NCI-H2029 treated with DMSO at 0.1 percent for 48 hours (cell line): ENCODE measurements at places on chromosomes 6 and 20.
A peak's percentile ranks its signal among the peaks of the same experiment; 100 is the strongest.

GRCh38 chr6:112224088-112224487 lies 30.3 kb downstream of the LAMA4 start:
- no peak for DNase-seq

- DNase-seq, result peak; percentile 94
Measured at GRCh38 chr6:46876126-46876525, 45.6 kb downstream of the ADGRF5 start.

GRCh38 chr6:111941686-111942330 lies 68.6 kb upstream of the FYN start:
- DNase-seq, result no peak

- DNase-seq, result no peak
Measured at GRCh38 chr6:149057464-149057840, 260.1 kb upstream of the TAB2 start.

- DNase-seq, result no peak
Measured at GRCh38 chr20:9867196-9867980, 28.5 kb upstream of the PAK5 start.

- peak; percentile 36 for DNase-seq
Measured at GRCh38 chr6:137001299-137001976, 43.3 kb downstream of the IL20RA start.

- no peak for DNase-seq
Measured at GRCh38 chr20:33159713-33160112, 8.2 kb upstream of the BPIFA2 start.

DNA sequence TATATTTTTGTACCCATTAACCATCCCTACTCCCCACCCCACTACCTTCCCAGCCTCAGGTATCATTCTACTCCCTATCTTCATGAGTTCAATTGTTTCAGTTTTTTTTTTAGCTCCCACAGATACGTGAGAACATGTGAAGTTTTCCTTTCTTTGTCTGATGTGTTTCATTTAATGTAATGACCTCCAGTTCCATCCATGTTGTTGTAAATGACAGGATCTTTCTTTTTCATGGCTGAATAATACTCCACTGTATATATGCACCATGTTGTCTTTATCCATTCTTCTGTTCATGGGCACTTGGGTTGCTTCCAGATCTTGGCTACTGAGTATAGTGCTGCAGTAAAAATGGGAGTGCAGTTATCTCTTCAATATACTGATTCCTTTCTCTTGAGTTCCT lies 63.5 kb downstream of the MYO6 start:
- DNase-seq, result no peak

DNA sequence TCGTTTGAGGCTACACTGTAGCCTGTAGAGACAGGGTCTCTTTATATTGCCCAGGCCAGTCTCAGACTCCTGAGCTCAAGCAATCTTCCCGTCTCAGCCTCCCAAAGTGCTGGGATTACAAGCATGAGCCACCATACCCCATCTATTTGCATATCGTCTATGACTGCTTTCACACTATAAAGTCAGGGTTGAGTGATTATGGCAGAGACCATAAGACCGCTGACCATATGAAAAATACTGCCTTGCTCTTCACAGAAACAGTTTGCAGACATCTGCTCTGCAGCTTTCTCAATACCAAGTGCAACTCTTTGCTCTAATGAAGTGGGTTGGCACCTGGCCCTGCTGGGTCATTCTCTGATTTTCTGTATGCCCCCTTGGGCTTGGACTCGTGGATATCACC lies 79.5 kb upstream of the PAK5 start:
- DNase-seq, result no peak

GRCh38 chr6:148578489-148578814 lies 168.4 kb upstream of the UST start:
- DNase-seq, result no peak

DNA sequence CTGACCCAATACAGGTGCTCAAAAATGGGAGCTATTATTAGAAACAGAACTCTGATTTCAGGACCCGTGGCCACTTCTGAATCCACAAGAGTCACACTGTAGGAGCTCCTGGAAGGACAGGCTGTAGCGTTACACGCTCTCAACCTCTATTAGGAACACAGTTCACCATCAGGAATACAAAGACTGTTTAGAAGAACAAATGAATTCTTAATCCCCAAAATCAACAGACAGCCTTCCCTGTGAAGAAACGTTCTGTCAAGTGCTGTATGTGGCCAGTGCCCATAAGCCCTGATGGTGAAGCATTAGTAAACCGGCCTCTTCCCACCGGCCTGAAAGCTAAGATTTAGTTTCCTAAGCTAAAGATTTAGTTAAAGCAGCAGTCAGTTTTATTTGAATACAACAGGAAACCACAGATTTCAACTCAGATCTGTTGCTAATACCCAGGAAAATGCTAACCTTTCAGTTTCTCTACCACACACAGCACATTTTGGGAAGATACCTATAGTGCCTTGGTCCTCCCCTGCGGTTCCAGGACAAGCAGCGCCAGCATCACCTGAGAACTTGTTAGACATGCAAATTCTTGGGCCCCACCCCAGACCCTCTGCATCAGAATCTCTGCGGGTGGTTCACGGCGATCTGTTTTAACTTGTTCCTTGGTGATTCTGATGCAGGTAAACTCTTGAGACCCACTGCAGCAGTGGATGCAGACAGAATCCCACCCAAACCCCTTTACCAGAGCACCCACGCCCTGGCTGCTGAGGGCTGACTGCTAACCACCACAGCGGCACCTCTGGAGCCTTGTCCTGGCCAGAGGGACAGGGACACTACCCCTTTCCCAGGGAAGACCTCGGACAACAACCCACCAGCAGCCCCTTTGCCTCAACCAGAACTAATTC lies 33.4 kb downstream of the MTRES1 start:
- DNase-seq, result no peak

- no peak for DNase-seq
Measured at GRCh38 chr6:141110481-141110880, 1022.2 kb upstream of the GJE1 start.

DNA sequence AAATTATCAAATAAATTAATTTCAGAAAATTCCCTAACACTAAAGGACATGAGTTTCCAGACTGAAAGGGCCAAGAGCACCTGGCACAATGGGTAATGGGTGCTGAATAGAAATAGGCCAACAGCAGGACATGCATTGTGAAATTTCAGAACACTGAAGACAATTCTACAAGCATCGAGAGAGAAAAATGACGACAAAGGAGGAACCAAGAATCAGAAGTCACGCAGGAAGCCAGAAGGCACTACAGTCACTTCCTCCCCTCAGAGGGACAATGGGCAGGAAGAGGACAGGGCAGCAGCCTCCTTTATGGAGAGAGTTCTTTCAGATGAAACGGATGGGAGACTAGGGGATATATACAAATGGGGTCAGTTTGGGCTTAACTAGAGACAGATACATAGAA lies 29.6 kb downstream of the PCNA start:
- DNase-seq, result no peak

DNA sequence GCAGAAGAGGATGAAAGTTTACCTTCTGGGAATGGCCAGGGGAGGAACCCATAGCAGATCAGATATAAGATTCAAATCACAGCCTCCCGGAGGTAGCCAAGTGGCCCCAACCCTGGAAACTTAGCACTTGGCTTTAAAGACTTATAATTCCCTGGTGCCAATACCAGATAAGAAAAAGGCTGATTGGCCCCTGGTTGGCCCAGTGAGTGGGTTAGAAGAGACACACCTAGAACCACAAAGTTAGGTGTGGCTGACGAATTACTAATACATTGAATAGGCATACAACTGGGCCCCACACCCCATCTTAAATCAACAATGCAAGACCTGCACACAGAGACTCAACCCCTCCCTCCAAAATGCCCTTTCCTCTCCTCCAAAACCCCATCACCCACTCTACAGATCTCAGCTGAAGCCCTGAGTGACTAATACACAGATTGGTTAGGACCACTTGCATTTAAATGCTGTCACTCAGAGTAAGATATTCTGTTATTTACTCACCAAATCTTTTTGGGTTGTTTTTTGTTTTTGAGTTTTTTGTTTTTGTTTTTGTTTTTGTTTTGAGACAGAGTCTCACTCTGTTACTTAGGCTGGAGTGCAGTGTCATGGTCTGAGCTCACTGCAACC lies 315.4 kb upstream of the JARID2 start:
- no peak for DNase-seq

DNA sequence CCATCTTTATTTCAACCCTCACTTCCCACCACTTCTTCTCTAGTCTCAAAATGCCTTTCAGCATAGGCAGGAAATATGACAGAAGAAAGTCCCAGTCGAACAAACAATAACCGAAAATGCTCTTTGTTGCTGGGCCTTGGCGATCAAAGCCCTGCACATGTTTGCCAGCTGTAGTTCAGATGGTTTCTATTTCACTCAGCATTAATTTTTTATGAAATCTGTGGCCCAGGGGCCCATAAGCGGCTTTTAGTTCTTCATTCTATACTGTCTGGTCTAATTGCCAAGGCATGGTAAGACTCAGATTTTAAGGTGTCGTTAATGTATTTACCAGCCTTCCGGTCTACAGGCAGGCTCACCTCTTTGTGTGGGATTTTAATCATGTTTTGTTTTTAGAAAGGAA lies 10.9 kb upstream of the F13A1 start:
- DNase-seq, result no peak

- peak; percentile 89 for DNase-seq
Measured at GRCh38 chr6:37019065-37019450, 13.6 kb downstream of the FGD2 start.

GRCh38 chr6:132798869-132799538 lies 567 bp upstream of the SLC18B1 start:
- peak; percentile 48 for DNase-seq

DNA sequence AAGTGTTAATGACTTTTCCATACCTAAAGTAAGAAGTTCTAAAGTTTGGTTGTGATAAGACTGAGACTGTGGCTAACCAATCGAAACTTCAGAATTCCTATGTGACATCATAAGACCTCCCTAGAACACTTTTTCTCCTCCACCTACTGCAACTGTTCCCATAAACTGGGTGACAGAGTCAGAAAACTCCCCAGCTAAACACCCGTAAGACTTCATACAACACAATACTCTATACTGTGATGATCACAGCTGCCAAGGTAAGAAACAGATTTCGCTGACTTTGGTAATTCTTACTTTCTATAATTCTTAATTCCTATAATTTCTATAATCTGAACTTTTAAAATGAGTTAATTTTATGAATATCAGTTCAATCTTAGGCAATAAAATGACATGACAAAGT lies at the start of gene PLN:
PLN (plus strand) TSS at position 161 of the 400 bp plus-strand sequence. CDS start 10,626 bp downstream, outside the sequence.
- no peak for DNase-seq

DNA sequence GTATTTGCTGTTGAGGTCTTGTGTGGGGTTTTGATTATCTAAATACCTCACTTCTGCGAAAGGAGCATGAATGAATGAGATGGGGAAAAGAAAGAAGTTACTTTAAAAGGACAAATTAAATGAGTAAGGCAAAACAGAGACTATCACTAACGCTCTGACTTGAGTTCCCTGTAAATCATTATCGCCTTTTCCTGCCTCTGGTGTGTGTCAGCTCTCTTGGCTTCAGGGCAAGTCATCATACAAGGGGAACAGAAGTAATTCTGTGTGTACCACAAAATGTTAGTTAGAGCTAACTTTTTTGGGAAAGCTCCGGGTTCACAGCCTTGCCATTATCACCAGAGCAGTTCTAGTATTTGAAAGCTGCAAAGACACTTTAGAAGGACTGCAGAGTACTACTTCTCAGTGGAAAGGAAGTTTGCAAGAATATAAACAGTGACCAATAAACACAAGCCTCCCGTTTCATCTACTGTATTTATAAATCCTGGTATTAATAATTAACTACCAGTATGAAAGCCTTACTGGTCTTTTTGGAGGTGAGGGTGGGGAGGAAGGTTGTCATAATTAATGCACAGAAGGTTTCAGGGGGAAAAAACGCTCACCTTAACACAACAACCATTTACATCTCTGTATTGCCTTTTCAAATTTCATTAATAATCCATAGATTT lies 1.2 kb downstream of the DZANK1 start:
- no peak for DNase-seq

GRCh38 chr6:136551103-136551502 lies 881 bp upstream of the MAP7 start:
- DNase-seq, result no peak

- DNase-seq, result no peak
Measured at GRCh38 chr20:43749734-43750294, 23.0 kb upstream of the GTSF1L start.

DNA sequence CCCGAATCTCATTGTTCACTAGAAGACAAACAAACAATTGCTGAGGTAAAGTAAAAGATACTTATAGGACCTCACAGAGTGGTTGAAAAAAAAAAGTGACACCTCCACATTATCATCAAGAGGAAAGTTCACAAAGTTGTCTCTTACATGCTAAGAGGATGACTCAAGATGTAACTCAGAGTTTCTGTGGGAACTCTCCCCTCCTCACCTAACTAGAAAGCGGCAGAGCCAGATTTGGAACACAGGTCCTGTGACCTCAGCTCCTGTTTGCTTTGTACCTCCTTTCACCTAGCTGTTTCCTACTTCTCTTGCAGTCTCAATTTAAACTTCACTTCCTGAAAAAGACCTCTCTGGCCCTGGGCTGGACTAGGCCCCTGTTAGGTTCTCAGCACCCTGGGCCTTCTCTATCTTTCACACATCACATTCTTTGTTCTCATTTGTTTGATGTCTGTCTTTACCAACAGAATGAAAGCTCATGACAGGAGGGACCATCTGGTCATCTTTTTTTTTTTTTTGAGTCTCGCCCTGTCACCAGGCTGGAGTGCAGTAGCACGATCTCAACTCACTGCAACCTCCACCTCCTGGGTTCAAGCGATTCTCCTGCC lies 60.8 kb downstream of the CD24 start:
- no peak for DNase-seq

DNA sequence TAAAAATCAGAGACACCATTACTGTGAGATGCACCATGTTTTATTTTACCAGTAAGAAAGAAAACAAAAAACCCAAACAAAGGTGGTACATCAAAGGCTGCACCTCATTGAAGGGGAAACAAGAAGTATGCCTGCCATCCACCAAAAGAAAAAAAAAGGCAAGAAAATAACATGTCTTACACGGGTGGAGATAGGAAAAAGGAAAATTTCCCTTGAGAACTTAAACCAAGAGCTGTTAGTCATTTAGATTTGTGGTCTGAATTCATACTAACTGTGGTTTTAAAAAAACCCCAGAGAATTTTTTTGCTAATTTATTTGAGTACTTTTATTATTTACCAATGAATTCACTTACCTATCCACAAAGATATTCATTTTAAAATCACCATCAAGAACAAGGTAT lies 144.0 kb downstream of the LRRC1 start:
- no peak for DNase-seq

DNA sequence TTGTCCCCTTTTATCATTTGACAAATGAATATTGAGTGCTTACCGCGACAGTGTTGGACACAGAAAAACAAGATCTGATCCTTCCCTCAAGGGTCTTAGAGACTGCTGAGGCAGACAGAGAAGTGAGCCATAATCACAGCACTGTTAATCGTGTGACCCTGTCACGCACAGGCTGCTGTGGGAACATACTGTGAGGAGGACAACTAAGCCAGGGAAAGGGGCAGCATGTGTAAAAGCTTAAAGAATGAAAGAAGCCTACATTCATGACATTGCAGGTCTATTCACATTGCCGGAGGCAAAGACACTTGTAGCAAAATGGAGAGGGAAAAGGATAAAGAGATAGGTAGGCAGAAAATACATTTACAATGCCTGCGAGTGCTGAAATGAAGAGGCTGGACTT lies 32.7 kb downstream of the TRDN start:
- DNase-seq, result no peak
